ENCODE measurements at places on chromosomes 5 and 9. TPM values are rescaled to one million over a fixed set of nuclear protein-coding genes. Genes with fewer than 3 reads are reported as not detected.

Gene OTP
- total RNA-seq = not detected

Gene RNF183
- not detected for total RNA-seq

Gene ZFAND5
- total RNA-seq = 92.5 TPM

Gene OBP2B
- total RNA-seq = 0.50 TPM

Gene CTXN3
- not detected for total RNA-seq

Gene SLC36A3
- not detected for total RNA-seq

Gene SHC3
- under 0.01 TPM for total RNA-seq

Gene PLPP7
- total RNA-seq = 0.50 TPM

Gene ACOT12
- total RNA-seq = not detected

Gene ADRA1B
- total RNA-seq = 0.67 TPM
